ENCODE measurements at places on chromosomes 3 and 15. TPM values are rescaled to one million over a fixed set of nuclear protein-coding genes. Genes with fewer than 3 reads are reported as not detected.
A peak's percentile ranks its signal among the peaks of the same experiment; 100 is the strongest.

The ZNF445 gene
- total RNA-seq, result 18.3 TPM

DNA sequence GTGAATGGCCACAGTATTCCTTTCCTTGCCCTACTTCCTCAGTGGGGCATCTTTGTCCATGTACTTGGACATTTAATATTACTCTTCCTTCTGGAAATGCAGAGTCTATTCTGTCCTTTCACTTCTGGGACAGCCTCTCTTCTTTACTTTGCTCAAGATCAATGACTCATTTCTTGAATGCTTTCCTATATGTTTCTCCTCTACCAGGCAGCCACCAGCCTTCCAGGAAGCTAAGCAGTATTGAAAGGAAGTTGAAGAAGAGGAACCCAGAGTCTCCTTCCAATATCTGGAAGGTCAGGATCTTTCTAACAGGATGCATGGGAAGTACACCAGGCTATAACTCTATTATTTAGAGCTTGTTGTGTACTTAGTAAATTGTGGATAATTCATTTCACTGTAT lies 182.8 kb downstream of the CD47 start:
- no peak overlapping the region for H3K4me3 ChIP-seq
- no peak overlapping the region for H3K27ac ChIP-seq
- H3K4me1 ChIP-seq, result no peaks in the 10 kb centered on the region
- no peaks in the 10 kb centered on the region for H3K36me3 ChIP-seq
- no peaks in the 10 kb centered on the region for H3K27me3 ChIP-seq

- DNase-seq, result no peak
- H3K27me3 ChIP-seq, result no peaks in the 10 kb centered on the region
- peaks cover 6% of the 10 kb centered on the region for H3K4me1 ChIP-seq
- H3K27ac ChIP-seq, result no peak overlapping the region
- no peaks in the 10 kb centered on the region for H3K36me3 ChIP-seq
Observed at GRCh38 chr15:75036212-75036616, 12.8 kb downstream of the PPCDC start.

GRCh38 chr3:27456554-27456953 lies 27.6 kb downstream of the SLC4A7 start:
- H3K27ac ChIP-seq, result no peak overlapping the region
- H3K36me3 ChIP-seq, result no peaks in the 10 kb centered on the region
- no peaks in the 10 kb centered on the region for H3K27me3 ChIP-seq
- no peak for DNase-seq
- no peak overlapping the region for H3K4me3 ChIP-seq

DNA sequence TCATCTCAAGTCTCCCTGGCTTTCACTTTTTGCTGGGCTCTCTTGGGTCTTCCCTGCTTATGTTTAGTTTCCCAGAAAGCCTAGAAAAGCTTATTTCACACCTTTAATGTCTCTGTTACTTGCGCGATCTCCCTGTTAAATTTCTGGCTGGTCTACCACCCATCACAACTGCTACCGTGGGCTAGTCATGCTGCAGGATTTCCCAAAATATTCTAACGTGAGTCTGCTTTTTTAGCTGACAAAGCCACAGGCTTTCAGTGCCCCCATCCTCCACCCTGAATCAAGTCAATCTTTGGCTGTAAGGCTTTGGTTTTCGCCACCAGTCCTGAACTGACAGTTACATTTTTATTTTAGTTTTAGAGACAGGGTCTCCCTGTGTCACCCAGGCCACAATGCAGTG lies 74.1 kb downstream of the SUMF1 start:
- H3K36me3 ChIP-seq, result peaks cover 3% of the 10 kb centered on the region
- no peak for DNase-seq
- no peak overlapping the region for H3K27ac ChIP-seq
- no peaks in the 10 kb centered on the region for H3K27me3 ChIP-seq

DNA sequence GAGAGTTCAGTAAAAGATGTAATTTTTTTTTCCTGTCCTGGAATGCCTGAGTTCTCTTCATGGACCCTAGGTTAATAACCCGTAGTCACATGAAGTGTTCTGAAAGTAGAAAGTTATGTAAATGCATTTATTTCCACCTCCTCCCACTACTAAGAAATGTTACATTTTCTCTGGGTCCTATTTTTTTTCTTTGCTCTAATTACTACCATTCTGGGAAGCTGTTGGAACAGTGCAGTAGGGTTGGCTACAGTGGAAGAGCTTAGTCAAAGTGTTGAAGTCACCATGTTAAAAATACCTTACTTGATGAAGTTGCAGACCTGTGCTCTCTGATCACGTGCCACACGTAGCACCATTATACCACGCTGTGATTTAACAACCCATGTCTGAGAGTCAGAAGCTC lies 153.8 kb upstream of the TSC22D2 start:
- no peaks in the 10 kb centered on the region for H3K36me3 ChIP-seq
- H3K4me3 ChIP-seq, result no peak overlapping the region
- DNase-seq, result no peak
- peaks cover 7% of the 10 kb centered on the region for H3K4me1 ChIP-seq
- H3K27ac ChIP-seq, result no peak overlapping the region

GRCh38 chr3:100912976-100913545 lies 80.2 kb downstream of the ABI3BP start:
- H3K27ac ChIP-seq, result no peak overlapping the region
- DNase-seq, result no peak
- no peaks in the 10 kb centered on the region for H3K36me3 ChIP-seq
- no peaks in the 10 kb centered on the region for H3K4me1 ChIP-seq
- H3K27me3 ChIP-seq, result no peaks in the 10 kb centered on the region

The HCLS1 gene
- total RNA-seq, result 98.6 TPM

- H3K27me3 ChIP-seq, result no peaks in the 10 kb centered on the region
- no peak overlapping the region for H3K27ac ChIP-seq
- H3K4me1 ChIP-seq, result no peaks in the 10 kb centered on the region
- no peak for DNase-seq
- H3K36me3 ChIP-seq, result peaks cover 3% of the 10 kb centered on the region
- no peak overlapping the region for H3K4me3 ChIP-seq
Observed at GRCh38 chr3:81602781-81603180, 158.7 kb downstream of the GBE1 start.

DNA sequence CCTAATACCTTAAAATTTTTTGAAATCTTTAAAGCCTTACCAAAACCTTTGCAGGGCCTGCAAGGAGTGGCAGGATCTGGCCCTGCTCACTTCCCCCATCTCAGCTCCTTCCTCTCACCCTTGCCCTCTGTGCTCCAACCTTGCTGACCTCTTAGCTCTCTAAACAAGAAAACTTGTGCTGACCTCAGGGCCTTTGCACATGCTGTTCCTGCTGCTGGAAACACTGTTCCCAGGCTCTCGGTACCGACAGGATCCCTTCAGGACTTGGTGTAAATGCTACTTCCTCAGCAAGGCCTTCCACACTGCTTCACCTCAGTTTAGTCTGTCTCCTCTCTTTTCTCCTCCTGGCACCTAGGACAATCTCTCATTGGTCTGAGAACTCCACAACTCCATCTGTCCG lies 155.4 kb upstream of the IQSEC1 start:
- no peaks in the 10 kb centered on the region for H3K4me1 ChIP-seq
- H3K36me3 ChIP-seq, result no peaks in the 10 kb centered on the region
- no peaks in the 10 kb centered on the region for H3K27me3 ChIP-seq
- no peak overlapping the region for H3K4me3 ChIP-seq
- DNase-seq, result no peak

- H3K27ac ChIP-seq, result no peak overlapping the region
- H3K4me3 ChIP-seq, result no peak overlapping the region
- DNase-seq, result no peak
Observed at GRCh38 chr3:50380405-50381085, 21.2 kb upstream of the TMEM115 start.

DNA sequence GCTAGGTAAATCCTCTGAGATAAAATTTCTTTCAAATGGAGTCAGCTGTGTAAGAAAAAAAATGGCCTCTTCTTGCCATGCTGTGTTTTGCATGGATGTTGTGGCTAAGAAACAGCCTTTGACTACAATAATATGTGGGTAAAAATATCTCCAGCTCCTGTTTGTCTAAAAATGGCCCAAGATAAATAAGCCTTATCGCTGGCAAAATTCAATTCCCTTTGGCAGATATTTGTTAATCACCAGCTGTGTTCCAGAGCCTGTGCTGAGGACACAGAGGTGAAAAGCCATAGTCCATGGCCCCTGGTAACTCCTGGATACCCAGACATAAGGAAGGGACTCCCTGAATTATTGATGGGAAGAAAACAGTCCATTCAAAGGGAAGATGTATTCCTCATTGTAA lies 15.3 kb upstream of the RAMAC start:
- H3K27me3 ChIP-seq, result no peaks in the 10 kb centered on the region
- H3K4me1 ChIP-seq, result no peaks in the 10 kb centered on the region
- no peak overlapping the region for H3K27ac ChIP-seq
- H3K4me3 ChIP-seq, result no peak overlapping the region
- DNase-seq, result no peak
- no peaks in the 10 kb centered on the region for H3K36me3 ChIP-seq

The LRRC2 gene
- total RNA-seq, result 0.45 TPM

The GOLGA6A gene
- total RNA-seq, result not detected

DNA sequence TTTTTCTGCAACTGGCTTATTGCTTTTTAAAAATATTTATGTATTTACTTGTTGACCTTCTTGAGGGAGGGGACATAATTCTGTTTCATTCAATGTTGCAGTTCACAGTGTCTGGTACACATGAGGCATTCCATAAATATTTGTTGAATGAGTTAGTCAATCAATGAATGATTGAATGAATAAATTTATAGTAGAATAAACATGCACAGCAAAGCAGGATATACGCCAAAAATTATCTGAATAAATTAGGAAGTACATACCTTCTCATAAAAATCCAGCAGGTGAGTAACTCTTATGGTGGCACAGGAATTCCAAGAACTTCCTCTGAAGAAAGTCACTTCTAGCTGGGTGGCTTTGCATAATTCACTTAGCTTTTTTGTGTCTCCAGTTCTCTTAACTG lies 469.4 kb upstream of the ATP11B start:
- no peak overlapping the region for H3K4me3 ChIP-seq
- DNase-seq, result no peak
- no peaks in the 10 kb centered on the region for H3K27me3 ChIP-seq
- H3K4me1 ChIP-seq, result no peaks in the 10 kb centered on the region
- no peaks in the 10 kb centered on the region for H3K36me3 ChIP-seq

- no peak for DNase-seq
- no peak overlapping the region for H3K27ac ChIP-seq
- H3K4me1 ChIP-seq, result peaks cover 80% of the 10 kb centered on the region
- H3K27me3 ChIP-seq, result no peaks in the 10 kb centered on the region
- H3K36me3 ChIP-seq, result peaks cover 39% of the 10 kb centered on the region
- peak overlapping the region; percentile 92 for H3K4me3 ChIP-seq
Observed at GRCh38 chr3:52236424-52236886, 2.5 kb downstream of the TWF2 start.

DNA sequence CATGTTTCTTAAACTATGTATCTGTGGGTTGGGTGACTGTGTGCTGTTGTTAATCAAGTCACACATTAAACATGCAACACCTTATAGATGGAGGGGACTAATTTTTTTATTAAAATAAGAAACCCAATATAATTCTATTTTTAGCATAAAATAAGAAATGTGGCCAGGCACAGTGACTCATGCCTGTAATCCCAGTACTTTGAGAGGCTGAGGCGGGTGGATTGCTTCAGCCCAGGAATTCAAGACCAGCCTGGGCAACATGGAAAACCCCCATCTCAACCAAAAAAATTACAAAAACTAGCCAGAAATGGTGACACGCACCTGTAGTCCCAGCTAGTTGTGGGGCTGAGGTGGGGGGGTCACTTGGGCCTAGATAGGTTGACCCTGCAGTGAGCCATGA lies 1021.0 kb downstream of the EPHA3 start:
- no peaks in the 10 kb centered on the region for H3K27me3 ChIP-seq
- H3K4me3 ChIP-seq, result no peak overlapping the region
- H3K27ac ChIP-seq, result no peak overlapping the region
- no peak for DNase-seq
- no peaks in the 10 kb centered on the region for H3K36me3 ChIP-seq

DNA sequence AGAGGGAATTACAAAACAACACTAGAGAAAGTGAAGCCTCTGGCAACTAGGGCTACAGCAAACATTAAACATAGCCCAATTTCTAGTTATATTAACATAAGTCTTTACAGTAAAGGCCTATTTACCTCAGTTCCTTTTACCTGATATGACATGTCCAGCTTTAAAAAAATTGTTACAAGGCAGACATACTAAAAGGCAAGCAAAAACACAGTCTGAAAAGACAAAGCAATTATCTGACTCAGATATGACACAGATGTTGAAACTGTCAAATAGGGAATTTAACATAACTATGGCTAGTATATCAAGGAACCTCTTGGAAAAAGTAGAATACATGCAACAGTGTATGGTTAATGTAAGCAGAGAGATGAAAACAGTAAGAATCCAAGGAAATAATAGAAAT lies 238.6 kb downstream of the RAP2B start:
- peak overlapping the region; percentile 49 for H3K27ac ChIP-seq
- no peaks in the 10 kb centered on the region for H3K27me3 ChIP-seq
- H3K4me1 ChIP-seq, result no peaks in the 10 kb centered on the region
- H3K36me3 ChIP-seq, result no peaks in the 10 kb centered on the region
- no peak overlapping the region for H3K4me3 ChIP-seq
- DNase-seq, result no peak

DNA sequence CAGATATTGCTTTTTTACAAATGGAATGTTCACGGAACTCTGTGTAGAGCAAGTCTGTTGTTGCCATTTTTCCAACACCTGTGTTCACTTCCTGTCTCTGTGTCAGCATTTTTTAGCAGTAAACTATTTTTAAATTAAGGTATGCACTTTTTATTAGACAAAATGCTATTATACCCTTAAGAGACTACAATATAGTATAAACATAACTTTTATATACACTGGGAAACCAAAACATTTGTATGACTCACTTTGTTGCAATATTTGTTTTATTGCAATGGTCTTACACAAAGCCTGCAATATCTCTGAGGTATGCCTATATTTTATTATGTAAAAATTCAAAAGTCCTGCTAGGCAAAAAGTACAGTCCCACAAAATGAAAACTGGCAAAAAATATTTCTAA lies 39.8 kb upstream of the FGF7 start:
- no peak for DNase-seq
- H3K4me1 ChIP-seq, result no peaks in the 10 kb centered on the region
- no peak overlapping the region for H3K27ac ChIP-seq
- H3K36me3 ChIP-seq, result no peaks in the 10 kb centered on the region

DNA sequence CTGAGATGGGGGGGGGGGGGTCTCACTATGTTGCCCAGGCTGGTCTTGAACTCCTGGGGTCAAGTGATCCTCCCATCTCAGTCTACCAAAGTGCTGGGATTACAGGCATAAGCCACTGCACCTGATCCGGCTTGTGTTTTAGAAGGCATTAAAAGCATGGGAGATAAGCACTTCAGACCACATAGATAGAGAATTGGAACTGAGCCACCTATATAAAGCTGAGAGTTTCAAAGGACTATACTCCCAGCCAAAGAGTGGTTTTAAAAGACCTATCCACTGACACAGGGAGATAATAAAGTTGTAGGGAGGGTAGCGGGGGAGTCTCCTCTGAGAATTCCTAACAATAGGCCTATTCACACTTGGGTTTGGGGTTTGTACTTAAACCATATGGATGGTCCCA lies 34.8 kb downstream of the DENND4A start:
- no peaks in the 10 kb centered on the region for H3K36me3 ChIP-seq
- no peaks in the 10 kb centered on the region for H3K4me1 ChIP-seq
- H3K27ac ChIP-seq, result no peak overlapping the region

DNA sequence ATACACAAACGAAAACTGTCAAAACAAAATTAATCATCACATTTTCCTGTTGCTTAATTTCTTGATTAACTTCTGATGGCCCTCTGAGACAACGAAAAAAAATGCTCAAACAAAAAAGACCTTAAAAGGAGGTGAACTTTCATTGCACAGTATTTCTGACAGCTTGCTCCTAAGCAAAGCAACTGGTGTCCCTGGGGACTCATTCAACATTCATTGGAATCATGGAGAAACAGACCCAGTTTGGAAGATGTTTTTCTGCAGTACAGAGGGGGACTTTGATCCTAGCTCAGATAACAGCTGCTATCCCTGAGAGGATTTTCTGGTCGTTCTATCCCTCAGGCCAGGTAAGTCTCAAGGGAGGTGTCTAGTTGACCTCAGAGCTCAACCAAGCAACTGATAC lies 378.7 kb upstream of the ATP11B start:
- H3K27ac ChIP-seq, result no peak overlapping the region
- H3K4me1 ChIP-seq, result no peaks in the 10 kb centered on the region
- no peak overlapping the region for H3K4me3 ChIP-seq
- DNase-seq, result no peak
